ENCODE measurements at places on chromosomes 1 and 21. TPM values are rescaled to one million over a fixed set of nuclear protein-coding genes. Genes with fewer than 3 reads are reported as not detected.

Gene VHLL
- total RNA-seq = not detected

Gene SH2D2A
- 5.4 TPM for total RNA-seq

Gene ESPN
- total RNA-seq = 5.2 TPM

Gene EFNA1
- total RNA-seq = 49.8 TPM

Gene GBP5
- total RNA-seq = 0.03 TPM

Gene MIA3
- 38.3 TPM for total RNA-seq

Gene NPPA
- total RNA-seq = not detected

Gene SPAG17
- total RNA-seq = not detected

Gene ATAD3B
- 102 TPM for total RNA-seq

Gene IL19
- total RNA-seq = not detected

Gene ERICH3
- not detected for total RNA-seq

Gene ARHGEF2
- total RNA-seq = 150 TPM

DNA sequence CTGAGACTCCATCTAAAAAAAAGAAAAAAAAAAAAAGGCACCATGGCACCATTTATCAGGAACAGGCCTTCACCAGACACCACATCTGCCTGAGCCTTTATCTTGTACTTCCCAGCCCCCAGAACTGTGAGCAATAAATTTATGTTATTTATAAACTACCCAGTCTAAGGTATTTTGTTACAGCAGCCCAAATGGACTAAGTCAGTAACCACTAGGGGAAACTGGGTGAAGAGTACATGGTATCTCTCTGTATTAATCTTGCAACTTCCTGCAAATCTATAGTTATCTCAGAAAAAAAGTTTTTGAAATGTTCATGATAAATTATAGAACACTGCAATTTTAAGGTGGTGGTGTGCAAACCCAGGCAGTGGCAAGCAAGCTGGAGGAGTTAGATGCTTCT, 114.3 kb downstream of the LAMC2 start:
- DNase-seq = no peak

GRCh38 chr1:52057876-52058415, 1.9 kb downstream of the BTF3L4 start:
- DNase-seq = no peak

GRCh38 chr1:33826711-33827110, 37.2 kb upstream of the HMGB4 start:
- no peak for DNase-seq

- DNase-seq = no peak
These were observed 58.4 kb downstream of the NTMT2 start for GRCh38 chr1:170204121-170204520.

GRCh38 chr1:59986516-59987310, 60.1 kb upstream of the CYP2J2 start:
- no peak for DNase-seq

- DNase-seq = no peak
These were observed 46.4 kb upstream of the ENAH start for GRCh38 chr1:225699336-225699735.

- DNase-seq = no peak
These were observed 33.7 kb downstream of the IER5 start for GRCh38 chr1:181122222-181122621.

DNA sequence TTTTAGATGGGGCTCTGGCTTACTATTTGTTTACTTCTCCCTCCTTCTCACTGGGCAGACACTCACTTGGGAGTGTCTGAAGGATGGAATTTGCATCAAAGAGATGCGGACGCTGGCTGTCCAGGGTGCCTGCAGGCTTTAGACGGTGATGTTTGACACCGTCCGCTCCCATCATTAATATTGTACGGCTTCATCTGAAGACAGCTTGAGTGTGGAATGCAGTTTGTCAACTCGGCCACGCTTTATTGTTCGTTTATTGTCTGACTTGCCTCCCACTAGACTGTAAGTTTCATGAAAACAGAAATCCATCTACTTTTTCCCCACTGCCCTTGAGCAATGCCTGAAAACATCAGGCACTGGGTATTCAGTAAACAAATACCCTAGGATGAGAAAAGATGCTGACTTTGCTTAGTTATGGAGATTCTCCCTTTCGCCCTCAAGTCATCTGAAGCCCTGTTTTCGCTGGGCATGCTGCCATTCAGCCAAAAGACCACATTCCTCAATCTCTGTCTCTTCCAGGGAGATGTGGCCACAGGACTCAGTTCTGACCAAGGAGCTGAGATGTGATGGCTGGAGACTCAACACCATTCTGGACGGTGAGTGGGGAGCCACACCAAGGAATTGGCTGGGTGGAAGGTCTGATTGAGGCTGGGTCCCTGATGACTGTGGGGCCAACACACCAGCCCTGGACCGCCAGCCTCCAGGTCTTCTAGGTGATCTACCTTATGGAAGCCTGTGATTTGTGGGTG, 87.6 kb downstream of the BCAR3 start:
- DNase-seq = peak; percentile 67

GRCh38 chr1:31596737-31597097, 20.4 kb downstream of the TINAGL1 start:
- no peak for DNase-seq

GRCh38 chr1:237386362-237387143, 344.6 kb downstream of the RYR2 start:
- DNase-seq = peak; percentile 27

DNA sequence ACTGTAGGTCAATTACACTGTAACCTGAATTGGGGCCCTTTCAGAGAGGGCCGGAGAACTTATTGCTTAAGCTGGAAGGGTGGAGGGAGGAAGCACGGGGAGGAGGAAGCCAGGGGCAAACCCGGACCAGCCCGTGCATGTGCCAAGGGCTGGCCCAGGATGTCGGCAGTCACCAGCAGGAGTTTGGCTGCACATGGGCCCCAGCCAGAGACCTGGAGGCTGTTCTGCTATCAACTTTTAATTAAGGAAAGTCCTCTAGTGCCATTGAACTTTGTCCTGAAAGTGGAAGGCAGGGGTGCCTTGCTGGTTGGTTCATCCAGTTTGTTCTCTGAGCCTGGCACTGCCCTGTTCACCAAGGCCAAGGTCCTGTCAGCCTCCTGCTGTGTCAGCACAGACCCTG, 200.8 kb upstream of the VAMP3 start:
- no peak for DNase-seq

DNA sequence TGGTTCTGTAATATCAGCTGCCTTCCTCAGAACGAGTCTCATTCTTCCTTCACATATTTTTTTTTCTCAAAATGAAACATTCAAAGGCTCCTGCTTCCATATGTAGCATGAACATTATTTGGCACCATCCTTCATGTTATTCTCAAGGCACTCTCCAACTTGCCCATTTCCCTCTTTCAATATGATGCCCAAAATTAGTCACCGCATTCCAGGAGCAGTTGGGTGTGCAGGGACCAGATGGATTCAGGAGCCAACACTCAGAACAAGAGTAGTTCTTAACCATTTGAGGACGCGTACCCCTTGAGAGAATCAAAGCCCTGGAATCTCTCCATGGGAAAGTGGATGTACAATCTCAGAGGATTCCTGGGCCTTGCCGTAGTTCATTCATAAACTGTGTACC, 50.3 kb downstream of the KCNK1 start:
- no peak for DNase-seq

DNA sequence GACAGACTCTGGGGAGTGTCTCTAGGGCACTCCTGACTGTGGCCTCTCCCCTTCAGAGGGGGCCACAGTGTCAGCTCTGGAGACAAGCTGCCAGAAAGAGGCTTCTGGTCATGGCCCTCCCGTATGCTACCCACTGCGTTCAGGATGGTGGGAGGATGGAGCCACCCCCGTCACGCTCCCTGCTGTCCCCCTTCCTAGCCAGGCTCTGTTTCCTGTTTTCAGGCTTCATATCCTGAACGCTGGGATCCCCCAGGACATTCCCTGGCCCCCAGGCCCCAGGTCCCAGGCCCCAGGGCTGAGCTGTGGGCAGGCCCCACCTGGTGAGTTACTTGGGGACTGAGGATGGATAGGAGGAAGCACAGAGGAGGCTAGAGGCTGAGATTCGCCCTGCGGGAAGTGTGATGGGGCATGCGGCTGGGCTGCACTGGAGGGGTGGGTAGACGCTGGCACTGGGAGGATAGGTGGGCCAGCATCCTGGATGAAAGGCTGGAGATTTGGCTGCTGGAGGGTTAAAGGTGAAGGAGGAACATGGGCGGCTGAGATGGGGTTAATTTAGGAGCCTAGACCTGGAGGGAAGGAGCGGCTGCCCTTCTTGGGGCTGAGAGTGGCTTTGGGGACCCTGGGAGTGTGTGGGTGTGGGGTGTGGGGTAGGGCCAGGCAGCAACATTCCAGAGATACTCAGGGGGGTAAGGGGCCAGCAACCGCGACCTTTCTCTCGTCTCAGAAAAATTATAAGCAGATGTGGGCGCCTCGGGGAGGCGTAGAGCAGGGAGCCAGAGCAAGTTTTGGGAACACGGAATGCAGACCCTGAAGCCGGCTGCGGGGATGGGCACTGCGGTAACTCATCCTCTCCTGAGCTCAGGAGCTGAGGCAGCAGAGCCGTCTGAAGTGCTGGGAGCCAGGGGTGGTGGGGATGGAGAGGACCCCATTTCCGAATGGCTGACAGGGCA, 8.7 kb downstream of the PEAR1 start:
- DNase-seq = no peak

DNA sequence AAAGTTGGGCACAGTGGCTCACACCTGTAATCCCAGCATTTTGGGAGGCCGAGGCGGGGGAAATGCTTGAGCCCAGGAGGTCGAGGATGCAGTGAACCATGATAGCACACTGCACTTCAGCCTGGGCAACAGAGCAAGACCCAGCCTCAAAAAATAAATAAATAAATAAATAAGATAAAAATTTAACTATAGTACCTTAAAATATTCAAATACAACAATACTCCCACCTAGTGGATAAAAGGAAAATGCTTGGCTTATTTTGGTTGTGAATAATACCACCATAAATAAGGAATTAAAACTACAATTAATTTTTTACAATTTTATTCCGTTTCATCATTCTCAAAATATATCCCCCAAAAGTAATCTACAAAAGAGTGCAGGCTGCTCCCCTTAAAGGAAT, 8.1 kb downstream of the PSMG1 start:
- DNase-seq = peak; percentile 46

DNA sequence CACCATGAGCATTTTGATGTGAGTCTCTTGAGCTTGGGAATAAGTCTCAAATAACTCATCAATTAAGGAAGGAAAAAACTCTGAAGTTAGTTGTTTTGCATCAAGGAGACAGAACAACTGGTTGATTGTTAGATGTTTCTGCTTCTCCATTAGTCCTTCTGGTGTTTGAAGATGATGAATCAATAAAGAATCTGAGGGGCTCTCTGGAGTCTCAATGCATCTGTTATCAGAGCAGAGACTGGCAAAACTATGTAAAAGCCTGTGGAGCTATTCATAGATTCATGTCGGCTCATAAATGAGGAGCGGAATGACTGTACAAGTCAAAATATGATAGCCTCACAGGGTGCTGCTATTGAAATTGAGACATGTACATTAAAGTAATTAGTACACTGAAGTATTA, 73.3 kb upstream of the ZC3H11B start:
- DNase-seq = no peak

All from HT-29 (cell line).